RPMI8226 (cell line): ENCODE measurements at places on chromosomes 2 and 18.
A peak's percentile ranks its signal among the peaks of the same experiment; 100 is the strongest.

DNA sequence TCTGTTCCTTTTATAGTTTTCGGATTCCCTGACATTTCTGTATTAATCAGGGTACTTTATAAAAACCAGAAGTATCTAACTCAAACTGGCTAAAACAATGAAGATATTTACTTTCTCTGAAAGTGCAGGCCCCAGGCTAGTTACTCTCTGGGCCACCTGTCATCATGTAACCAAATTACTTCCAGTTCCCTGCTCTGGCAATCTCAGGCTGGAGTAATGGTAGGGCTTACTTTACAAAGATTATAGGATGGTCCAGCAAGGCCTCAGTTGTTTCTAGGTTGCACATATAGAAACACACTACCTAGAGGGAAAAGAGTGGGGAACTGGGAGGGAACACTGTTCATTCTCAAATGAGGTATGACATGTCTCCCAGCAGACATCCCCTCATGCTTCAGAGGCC is 74.8 kb downstream of the CHST9 start:
- peak; percentile 51 for DNase-seq

DNA sequence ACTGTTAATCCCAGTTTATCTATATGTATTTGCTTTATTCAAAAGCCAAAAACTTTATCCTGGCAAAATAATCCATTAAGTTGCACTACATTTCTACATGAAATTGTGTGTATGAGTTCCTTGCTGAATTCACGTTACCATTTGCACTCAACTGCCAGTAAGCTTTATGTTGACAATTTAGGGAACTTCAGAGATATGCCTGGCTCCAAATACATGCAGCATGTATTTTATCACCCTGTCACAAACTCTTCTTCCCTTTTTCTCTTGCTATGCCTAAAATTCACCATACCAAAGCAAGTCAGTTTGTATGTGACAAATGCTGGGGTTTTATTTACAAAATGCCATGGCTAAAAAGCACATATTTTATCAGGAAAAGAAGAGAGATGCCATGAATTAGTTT is 157.6 kb upstream of the CDH2 start:
- DNase-seq, result no peak

DNA sequence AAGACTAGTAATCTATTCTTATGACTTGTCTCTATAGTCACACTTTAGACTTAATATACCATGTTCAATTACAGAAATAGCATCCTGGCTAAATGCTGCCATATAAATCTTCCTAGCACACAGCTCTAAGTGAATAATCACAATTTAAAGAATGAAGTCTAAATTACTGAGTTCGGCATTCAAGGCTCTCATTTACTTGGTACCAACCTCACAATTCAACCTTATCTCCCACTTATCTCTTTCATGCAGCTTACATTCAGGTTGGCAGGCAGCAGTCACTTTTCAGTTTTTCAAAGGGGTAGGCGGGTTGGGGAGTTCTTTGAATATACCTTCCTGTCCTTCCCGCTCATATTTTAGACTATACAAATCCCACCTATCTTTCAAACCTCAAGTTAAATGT is 1.5 kb downstream of the MMADHC start:
- DNase-seq, result no peak

GRCh38 chr2:135119582-135119981 is 67.5 kb downstream of the RAB3GAP1 start:
- DNase-seq, result no peak

DNA sequence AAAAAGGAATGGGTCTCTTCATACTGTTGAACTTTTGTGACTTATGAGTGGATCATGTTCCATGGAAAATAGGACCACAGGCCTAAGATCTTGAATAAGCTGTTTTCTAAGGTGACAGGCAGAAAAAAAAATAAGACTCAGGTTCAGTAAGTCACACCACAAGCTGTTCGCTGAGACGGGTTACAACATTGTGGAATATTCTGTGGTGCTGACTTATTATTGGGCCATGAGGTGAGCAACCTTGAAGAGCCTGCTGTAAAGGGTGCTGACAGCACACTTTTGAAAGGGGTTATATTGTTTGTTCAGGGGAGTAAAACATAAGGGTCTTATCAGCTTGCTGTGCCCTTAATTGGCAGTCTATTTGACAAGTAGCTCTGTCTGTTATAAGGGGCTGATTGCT is 439.8 kb upstream of the SLC14A2 start:
- no peak for DNase-seq

GRCh38 chr2:109148117-109148746 is 19.2 kb downstream of the SH3RF3 start:
- no peak for DNase-seq

GRCh38 chr2:136008205-136008865 is 22.9 kb upstream of the DARS1 start:
- no peak for DNase-seq

GRCh38 chr2:84919885-84920580 is 14.6 kb downstream of the TMSB10 start:
- DNase-seq, result no peak

GRCh38 chr18:70464343-70465114 is 175.7 kb downstream of the SOCS6 start:
- DNase-seq, result peak; percentile 54

GRCh38 chr2:127176371-127177311 is 43.5 kb downstream of the CYP27C1 start:
- DNase-seq, result no peak
